ENCODE measurements at places on chromosomes 6 and 20.
A peak's percentile ranks its signal among the peaks of the same experiment; 100 is the strongest.

DNA sequence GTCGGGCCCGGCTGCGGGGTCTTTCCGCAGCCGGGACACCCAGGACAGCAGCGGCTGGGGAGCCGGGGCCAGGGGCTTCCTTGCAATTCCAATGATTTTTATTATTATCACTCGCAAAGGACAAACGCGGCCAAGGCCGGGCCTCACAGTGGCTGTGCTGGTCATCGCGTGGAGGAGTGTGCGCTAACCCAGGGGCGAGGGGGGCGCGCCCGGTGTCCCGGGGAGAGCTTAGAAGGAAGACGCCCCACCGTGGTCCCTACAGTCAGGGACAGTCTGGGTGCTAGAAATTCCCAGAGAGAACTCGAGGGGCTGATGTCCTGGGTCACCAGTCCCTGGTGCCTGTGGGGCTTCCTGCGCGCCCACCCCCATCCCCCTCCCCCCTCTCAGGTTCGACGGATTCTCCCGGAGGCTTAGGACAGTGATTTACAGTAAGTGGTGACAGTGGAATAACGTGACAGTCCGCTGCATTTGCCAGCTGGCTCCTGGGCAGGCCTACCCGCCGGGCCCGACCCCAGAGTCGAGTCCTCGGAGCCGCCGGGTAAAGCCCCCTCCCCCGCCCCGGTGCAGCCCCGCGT, 9.5 kb downstream of the FOXC1 start:
- DNase-seq: no peak

- DNase-seq: no peak
These were observed 3.7 kb upstream of the ARID1B start for GRCh38 chr6:156773476-156773875.

DNA sequence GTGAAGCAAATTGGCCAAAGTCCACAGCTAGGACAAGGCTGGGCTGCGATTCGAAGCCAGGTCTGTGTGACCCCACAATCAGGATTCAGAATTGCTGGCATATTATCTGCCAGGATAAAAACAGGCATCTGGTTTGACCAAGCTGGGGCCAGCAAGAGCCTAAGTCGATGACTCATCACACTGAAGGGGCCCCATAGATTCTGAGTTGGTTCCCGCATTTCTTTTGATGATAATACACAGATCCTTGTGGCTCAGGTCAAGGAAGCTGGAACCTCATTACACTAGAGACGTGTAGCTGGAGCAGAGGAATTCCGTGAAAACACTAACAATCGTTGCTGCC, 6.5 kb downstream of the KCNB1 start:
- no peak for DNase-seq

GRCh38 chr6:167682125-167682524, 144.6 kb upstream of the AFDN start:
- no peak for DNase-seq

GRCh38 chr20:9203081-9203447, 134.2 kb downstream of the PLCB4 start:
- DNase-seq: no peak

GRCh38 chr6:8958894-8959511, 523.7 kb upstream of the SLC35B3 start:
- DNase-seq: no peak

- DNase-seq: peak; percentile 12
These were observed at the start of gene AFDN for GRCh38 chr6:167826896-167827582. AFDN (plus strand) TSS chr6:167826911; CDS start chr6:167827133, 222 bp downstream.

- DNase-seq: no peak
These were observed 162.1 kb upstream of the OGFRL1 start for GRCh38 chr6:71126506-71126905.

DNA sequence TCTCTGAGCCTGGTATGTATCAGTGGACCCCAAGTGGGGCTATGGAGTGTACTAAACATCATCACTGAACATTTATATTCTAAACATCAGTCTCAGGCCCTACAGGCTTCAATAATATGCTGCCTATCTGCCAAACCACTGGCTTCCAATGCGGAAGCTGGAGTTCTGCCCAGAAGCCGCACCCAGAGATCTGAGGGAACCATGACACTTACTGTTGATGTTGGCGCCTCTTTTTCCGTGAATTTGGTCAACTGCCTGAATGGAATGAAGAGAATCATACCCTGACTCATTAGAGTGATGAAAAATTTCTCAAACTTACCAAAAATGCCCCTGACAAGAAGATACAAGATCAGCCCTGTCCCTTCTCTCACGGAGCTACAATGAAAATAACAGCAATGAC, 66.2 kb downstream of the SLC22A23 start:
- no peak for DNase-seq

- DNase-seq: no peak
These were observed 91.9 kb upstream of the SIRPA start for GRCh38 chr20:1803061-1803931.

DNA sequence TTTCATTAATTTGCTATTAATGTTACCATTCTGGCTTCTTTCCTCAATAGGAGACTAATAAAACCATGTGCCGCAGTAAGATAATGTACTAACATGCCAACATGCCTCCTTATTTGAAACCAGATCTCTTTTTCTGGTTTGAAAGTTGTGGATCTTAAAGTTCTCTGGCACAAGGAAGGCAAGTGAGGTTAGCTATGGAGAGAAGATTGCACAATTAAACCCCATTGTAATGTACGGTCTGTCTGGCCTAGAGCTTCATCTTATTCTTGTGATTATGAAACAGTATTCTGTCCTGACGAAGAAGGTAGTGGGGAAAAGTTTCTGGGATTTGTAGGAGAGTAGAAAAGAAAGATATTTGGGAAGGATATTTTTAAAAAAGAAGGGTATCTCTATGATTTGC, 68.4 kb downstream of the EYA4 start:
- DNase-seq: no peak

- no peak for DNase-seq
These were observed 507.5 kb downstream of the PHF3 start for GRCh38 chr6:64143101-64143500.

GRCh38 chr6:44956396-44956795, 371.7 kb upstream of the RUNX2 start:
- no peak for DNase-seq

- no peak for DNase-seq
These were observed 315.7 kb upstream of the NT5E start for GRCh38 chr6:85134172-85134571.

GRCh38 chr6:33924681-33925080, 120.9 kb upstream of the MLN start:
- no peak for DNase-seq

DNA sequence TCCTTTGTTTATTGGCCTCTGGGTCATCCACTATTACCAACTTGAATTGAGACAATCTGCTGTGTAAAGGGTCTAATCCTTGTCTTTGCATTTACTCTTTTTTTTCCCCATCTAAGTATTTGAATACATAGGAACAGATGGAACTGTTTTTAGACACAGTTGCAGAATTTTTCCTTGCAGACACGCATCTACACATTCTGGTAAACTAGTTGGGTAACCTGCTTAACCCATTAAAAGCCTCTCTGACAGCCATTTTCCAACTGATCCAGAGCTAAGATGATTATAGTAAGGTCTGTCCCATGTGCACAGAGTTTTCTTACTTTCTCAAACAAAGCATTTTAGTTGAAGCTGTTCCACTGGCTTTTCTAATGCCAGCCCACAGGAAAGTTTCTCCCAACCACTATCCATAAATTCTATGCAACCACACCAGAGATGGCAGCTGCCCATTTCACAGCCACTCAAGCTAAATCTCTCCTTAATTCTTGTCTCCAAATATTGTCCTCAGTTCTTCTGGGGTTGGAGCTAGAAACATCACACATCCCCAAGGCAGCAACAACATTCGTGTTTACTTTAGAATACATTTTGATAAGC, 492.1 kb downstream of the MAFB start:
- DNase-seq: no peak

DNA sequence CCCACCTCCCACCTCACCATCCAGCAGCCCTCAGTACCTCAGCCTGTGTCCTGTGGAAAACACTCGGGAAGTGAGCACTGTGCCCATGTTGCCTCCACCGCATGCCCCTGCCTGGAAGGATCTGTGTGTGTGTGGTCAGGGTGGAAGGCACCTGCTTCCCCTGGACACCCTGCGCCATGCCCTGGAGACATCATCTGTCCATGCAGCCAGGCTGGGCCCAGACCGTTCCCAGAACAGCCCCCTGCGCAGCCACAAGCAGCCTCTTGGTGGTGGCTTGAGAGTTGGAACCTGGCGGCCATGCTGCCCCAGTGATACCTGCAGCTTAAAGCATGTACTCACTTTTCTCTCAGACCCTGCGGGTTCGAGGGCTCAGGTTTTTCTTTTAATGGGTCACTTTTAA, 34.9 kb upstream of the SLC22A1 start:
- no peak for DNase-seq

- DNase-seq: no peak
These were observed 7.9 kb downstream of the PTK6 start for GRCh38 chr20:63529180-63529860.

GRCh38 chr6:169263374-169263773, 9.7 kb upstream of the THBS2 start:
- no peak for DNase-seq

DNA sequence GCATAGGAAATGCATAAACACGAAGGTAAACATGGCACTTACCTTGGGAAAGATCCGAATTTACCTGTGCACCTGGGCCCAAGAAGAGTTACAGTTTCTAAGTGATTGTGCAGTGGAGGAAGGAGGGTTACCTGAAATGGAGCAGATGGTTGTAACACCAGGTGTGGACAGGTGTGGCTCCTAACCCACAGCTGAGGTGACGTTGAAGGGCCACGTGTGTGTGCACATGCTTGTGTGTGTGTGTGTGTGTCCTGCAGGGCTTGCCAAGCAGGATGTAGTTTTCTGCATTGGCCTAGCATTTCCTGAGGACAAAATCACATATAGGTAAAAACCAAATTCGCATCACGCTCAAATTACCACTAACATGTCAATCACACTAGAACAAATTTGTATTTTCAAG, 240.8 kb downstream of the ANKRD60 start:
- DNase-seq: no peak

DNA sequence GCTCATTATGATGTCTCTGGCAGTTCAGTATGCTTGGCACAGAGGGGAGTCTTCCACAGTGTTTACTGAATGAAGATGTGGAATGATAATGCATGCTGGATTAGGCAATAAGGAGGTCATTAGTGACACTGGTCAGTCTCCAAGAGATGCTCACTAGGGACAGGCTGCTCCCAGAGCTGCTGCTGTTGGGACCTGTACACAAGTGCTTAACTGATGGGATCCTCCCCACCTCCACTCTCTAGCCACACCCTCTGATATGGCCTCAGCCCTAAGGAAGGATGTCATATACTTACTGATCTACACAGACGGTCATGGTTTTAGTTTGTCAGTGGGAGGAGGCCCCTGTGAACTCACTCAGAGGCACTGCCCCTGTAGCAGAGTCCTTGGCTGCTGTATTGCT, 73.4 kb downstream of the MYB start:
- no peak for DNase-seq

DNA sequence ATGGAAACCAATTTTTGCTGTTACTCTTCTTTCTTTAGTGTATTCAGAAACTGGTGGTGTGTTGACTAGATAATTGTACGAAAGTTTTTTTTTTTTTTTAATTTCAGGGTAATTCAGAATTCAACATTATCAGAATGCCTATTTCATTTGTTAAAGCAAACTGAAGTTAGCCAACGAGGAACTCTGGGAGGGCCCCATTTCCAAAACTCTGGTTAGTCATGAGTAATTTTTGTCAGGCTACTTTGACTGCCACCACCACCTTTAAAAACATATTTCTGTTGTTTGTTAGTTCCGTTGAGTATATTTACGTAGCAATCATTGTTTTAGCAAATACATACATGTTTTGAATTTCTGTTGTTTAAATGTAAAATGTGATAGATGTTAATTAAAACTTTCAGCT, 763 bp downstream of the ZKSCAN8 start:
- DNase-seq: no peak

DNA sequence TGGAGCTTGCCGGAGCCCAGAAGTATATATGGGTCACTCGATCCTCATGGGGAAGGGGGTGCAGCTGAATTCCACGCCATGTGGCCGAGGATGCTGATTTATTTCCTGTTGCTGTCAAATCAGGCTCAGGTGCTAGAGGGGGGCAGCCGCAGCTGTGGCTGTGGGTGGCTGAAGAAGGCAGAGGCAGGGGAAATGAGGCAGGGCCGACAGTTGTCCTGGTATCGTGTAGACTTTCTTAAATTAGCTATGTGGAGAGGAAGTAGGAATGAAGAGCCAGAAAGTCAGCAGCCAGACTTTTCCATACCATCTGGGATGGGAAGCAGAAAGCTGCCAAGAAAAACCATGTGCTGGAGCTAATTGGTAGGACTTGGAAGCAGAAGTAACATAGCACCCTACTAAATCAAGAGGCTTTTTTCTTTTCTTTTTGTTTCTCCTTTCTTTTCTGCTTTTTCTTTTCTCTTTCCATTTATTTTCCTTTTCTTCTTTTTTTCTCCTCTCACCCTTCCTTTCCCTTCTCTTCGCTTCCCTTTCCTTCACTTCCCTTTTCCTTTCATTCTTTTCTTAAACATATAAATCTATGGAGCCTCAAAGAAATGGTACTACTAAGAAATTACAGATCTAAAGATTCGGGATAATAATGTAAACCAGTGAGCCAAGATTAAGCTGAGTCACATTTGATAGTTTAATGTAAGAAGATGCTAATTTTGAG, 90.6 kb upstream of the CD83 start:
- DNase-seq: no peak

- DNase-seq: no peak
These were observed 523.8 kb upstream of the JARID2 start for GRCh38 chr6:14722001-14722562.

DNA sequence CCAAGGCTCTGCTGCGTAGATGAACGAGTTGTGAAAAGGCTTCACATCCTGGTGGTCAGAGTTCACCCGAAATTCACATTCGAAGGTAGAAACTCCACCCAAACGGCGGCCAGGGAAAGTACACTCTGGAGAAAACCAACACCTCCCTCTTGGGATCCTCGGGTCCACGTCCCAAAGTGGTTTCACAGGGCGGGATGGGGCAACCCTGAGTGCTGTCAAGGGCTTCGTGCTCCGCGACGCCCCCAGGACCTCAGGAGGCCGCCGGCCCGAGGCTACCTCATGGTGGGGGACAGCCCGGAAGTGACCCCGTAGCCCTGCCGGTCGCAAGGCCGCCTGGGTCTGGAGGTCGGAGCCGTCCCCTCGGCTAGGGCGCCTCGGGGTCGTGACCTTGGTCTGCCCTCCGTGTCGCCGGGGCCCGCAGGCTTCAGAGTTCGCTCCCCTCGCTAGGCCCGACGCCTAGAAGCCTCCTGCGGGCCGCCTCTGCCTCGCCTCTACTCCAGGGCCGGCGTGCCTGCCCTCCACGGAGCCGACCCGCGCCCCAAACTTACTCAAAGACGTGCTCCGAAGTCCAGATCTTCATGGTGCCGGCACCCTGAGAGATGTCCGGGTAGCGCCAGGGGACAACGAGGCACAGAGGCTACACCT, at the start of gene PRELID3B:
PRELID3B (minus strand) TSS at position 636 of the 645 bp plus-strand sequence; CDS start at position 580, 56 bp downstream.
- DNase-seq: no peak

DNA sequence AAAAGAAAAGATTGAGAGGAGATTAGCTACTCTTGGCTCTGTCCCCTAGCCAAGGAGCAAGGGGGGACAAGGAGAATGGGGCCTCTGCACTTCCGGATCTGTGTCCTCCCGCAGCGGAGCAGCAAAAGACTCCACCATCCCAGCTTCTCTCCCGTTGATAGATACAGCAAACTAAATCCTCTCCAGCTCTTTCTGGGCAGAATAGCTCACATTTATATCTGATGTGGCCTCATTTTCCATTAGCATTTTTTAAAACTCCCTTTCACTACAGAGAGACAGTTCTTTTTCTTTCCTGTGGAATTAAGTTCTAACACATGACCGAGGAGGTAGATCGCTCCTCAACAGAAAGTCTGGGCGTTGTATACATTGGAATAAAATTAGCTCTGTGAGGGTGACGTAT, 260.9 kb upstream of the SOX4 start:
- DNase-seq: no peak
